ENCODE measurements at places on chromosomes 3 and 15.

- no peak for DNase-seq
Measured at GRCh38 chr15:43249236-43249635, 17.5 kb downstream of the TGM5 start.

GRCh38 chr3:125302932-125303331 is 72.2 kb downstream of the ZNF148 start:
- DNase-seq, result no peak

GRCh38 chr3:173793963-173794362 is 396.4 kb downstream of the NLGN1 start:
- no peak for DNase-seq

- DNase-seq, result no peak
Measured at GRCh38 chr15:99845009-99845408, 111.8 kb upstream of the LYSMD4 start.

GRCh38 chr15:71294911-71295602 is 179.8 kb downstream of the THSD4 start:
- peak; percentile 90 for DNase-seq

DNA sequence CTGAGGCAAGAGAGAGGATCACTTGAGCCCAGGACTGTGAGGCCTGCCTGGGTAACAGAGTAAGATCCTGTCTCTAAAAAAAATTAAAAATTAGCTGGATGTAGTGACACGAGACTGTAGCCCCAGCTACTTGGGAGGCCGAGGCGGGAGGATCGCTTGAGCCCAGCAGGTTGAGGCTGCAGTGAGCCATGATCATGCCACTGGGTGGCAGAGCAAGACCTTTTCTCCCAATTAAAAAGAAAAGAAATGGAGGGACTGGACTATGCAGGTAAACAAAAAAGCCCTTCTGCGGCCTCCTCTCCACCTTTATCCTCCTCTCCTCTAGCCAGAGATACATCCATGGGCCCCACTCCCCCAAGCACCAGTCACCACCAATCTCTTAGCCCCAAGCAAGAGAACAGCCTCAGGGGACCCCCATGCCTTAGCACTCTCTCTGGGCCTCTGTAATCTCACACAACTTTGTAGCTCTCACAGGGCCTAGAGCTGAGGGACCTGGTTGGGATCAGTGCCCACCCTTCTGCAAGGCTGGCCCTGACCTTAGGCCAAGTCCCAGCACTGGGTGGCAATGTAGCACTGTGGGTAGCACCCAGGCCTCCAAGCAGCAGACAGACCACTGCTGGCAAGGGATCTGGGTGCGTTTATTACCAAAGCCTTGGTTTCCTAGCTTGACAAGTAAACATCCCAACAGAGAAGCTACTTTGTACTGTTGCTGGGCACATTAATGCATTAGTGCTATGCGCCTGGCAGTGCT is 43.4 kb downstream of the FAM174B start:
- DNase-seq, result no peak

DNA sequence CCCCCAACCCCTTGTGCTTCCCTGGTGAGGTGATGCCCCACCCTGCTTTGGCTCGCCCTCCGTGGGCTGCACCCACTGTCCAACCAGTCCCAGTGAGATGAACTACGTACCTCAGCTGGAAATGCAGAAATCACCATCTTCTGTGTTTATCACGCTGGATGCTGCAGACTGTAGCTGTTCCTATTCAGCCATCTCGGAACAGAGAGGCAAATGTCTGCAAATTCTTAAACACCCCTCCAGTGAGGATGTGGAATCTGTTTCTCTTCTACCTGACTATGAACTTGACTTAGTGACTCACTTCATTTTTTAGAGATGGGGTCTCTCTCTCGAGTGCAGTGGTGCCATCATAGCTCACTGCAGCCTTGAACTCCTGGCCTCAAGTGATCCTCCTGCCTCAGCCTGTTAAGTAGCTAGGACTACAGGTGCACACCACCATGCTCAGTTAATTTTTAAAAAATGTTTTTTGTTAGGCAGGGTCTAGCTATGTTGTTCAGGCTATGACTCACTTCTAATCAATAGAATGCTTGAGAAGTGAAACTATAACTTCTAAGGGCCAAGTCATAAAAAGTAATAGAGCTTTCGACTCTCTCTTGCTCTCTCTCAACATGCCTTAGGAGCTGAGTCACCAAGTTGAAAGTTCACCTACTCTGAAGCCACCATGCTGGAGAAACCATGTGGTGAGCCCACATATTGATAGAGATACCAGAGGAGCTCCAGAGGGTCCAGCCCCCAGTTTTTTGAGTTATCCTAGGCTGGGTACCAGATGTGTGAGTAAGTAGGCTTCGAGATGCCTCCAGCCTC is 11.5 kb upstream of the PARP14 start:
- no peak for DNase-seq

GRCh38 chr3:178810181-178810580 is 261.4 kb downstream of the ZMAT3 start:
- DNase-seq, result no peak
